ENCODE measurements at places on chromosomes 1 and 21.

DNA sequence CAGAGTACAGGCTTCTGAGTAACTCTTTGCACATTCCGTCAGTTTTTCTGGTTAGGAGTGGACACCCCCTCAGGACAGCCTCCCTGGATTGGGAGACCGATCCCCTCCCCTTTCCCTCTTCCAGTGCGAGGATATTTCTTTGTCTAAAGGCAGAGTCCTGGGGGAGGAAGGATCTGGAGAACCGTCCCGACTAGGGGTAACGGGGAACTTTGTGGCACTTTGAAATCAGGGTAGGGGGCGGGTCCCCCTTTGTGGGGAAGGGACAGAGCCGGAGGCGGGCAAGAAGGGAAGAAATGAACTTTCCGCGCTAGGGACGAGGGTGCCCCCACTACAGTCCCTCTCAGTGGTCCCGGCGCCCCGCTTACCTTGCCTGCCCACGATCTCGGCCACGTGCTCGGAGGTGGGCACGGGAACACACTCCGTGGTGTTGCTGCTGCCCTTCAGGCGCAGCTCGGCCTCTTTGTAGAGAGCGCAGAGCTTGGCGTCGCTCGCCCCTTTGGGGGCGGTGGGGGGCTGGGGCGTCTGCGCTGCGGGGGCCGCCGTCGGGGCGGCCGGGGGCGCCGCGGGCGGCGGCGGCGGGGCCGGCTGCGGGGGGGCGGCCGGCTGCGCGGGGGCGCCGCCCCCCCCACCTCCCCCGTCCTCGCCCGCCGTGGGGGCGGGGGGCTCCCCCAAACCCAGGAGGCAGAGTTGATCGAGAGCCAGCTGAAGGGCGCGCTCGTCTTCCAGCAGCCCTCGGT lies 917 bp downstream of the MEX3A start:
- DNase-seq = peak; percentile 26

DNA sequence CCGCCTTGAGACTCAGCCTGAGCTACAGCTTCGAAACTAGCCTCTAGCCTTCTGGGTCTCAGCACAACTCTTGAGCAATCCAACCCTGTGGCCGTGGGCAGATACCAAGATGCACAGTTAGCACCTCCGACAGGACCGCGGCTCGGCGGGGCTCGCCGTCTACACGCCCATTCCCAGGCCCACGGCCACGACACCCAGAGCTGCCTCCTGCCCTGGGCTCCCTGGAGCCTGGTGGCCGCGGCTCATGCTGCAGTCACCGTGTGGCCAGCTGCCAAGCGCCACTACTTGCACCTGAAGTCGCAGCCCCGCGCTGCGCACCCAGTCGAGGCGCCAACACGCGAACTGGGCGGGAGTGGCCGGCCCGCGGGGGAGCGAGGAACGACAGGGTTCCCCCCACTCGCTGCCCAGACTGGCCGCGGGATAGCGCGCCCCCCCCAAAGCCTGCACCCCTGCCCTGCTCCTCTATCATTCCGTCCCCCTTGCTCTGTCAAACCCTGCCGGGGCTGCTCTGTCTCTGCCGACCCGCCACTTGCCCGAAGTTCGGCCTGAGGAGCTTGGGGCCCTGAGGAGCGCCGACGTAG lies 729 bp upstream of the CDCA8 start:
- peak; percentile 36 for DNase-seq

DNA sequence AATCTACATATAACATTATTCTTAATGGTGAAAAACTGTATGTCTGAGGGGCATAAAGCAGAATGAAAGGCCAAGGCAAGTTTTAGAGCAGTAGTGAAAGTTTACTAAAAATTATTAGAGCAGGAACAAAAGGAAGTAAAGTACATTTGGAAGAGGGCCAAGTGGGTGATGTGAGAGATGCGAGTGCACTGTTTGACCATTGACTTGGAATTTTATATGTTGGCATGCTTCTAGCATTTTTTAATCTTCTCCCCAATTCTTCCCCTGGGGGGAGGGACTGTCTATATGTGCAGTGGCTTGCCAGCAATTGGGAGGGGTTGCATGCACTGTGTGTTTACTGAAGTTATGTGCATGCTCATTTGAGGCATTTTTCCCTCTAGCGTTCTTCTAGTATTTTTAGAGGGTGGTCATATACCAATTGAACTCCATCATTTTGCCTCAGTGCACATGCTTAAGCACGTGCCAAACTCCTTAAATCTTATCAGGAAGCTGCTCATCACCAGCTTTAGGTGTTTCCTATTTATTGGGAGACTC lies 36.1 kb upstream of the SLC5A9 start:
- DNase-seq = no peak

DNA sequence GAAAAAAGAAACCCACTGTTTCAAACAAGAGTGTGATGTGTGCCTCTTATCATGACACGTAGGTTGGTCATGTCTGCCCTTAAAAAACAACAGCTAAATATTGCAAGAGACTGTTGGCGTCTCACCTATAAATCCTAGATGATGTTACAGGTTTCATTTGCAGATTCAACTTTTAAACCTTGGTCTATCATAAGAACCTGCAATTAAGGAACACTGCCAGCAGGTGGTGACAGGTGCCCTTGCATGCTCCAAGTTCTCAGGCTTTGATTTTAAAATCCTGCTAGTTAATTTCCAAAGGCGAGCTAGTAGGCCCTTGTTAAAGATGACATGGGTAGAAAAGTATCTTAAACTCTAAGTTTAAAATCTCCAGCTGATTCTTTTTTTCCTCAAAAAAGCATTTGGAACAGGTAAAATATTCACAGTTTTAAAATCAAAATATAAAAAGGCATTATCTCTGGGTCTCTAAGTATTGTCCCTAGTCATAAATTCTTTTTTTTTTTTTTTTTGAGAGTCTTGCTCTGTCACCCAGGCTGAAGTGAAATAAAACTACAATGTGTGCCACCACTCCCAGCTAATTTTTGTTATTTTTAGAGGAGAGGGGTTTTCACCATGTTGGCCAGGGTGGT lies 39.1 kb downstream of the CLSTN1 start:
- peak; percentile 22 for DNase-seq

GRCh38 chr21:27759091-27759659 lies 792.3 kb upstream of the ADAMTS5 start:
- no peak for DNase-seq

- peak; percentile 52 for DNase-seq
These were observed 2.3 kb downstream of the H3-3A start for GRCh38 chr1:226064816-226065248.

- no peak for DNase-seq
These were observed 64.6 kb upstream of the TARDBP start for GRCh38 chr1:10947691-10948462.

- peak; percentile 65 for DNase-seq
These were observed 5.9 kb upstream of the SIPA1L2 start for GRCh38 chr1:232635778-232636356.

DNA sequence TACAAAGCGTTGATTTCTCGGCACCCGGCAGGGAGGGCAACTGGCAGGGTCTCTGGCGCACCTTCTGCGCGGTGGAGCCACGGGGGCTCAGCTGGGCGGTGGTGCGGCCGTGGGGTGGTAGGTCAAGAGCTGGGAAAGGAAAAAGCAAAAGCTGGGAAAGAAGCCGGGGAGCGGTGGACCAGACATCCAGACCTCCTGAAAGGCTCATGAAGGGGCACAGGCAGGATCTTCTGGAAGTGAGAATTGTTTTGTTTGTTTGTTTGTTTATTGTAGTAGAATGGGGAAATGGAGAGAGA lies 7.2 kb upstream of the RNU1-1 start:
- DNase-seq = no peak

DNA sequence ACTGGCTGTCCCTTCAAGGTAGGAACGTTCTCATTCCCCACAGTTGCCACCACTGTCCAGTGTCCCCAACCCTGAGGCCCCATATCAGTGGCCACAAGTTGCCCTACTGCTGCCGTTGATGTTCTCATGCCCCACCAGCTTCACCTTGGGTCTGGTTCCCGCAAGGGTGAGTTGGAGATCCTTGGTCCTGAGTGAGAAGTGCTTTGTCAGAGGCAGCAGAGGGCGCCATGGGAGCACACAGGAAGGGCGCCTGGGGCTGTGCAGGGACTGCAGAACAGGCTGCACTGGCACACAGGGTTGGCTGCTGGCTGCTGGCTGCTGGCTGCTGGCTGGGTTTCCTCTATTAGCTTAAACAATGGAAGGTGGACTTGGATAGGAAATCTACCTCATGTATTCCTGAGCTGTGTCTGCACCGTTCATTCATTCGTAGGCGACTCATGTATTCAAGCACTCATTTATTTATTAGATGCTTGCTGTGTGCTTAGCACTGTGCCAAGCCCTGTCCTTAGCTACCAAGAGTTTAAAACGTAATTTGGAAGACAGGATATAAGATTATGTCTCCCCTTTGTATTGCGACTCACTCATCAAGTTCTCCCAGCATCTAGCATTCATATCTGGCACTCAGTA lies 2.1 kb upstream of the S100A9 start:
- DNase-seq = peak; percentile 63

- no peak for DNase-seq
These were observed 392.7 kb downstream of the MATN1 start for GRCh38 chr1:30330644-30331043.

GRCh38 chr1:151143986-151144385 lies 2.4 kb downstream of the SEMA6C start:
- no peak for DNase-seq

DNA sequence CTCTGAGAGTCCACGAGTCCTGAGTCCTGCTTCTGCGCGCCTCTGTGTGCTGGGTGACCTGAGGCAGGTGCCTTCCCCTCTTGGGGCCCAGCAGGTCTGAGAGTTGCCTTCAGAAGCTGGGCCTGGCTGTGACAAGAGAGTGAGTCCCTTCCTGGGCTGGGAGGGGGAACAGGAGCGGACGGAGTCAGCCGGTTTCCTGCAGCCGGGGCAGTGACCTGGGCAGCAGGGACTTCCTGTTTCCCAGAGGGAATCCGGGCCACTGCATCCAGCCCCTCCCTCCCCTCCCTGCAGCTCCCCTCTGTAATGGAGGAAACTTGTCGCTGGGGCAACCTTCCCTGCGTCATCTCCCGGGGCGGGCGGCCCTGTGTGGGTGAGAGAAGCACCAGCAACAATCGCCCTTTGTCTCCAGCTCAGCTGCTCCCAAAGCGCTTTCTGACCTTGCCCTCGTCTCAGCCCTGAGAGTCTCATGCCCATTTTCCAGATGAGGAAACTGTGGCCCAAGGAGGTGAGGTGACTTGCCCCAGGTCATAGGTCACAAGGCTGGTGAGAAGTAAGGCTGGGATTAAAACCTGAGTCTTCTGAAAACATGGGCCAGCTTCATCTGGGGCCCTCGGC lies 61.1 kb downstream of the SDC3 start:
- peak; percentile 85 for DNase-seq

DNA sequence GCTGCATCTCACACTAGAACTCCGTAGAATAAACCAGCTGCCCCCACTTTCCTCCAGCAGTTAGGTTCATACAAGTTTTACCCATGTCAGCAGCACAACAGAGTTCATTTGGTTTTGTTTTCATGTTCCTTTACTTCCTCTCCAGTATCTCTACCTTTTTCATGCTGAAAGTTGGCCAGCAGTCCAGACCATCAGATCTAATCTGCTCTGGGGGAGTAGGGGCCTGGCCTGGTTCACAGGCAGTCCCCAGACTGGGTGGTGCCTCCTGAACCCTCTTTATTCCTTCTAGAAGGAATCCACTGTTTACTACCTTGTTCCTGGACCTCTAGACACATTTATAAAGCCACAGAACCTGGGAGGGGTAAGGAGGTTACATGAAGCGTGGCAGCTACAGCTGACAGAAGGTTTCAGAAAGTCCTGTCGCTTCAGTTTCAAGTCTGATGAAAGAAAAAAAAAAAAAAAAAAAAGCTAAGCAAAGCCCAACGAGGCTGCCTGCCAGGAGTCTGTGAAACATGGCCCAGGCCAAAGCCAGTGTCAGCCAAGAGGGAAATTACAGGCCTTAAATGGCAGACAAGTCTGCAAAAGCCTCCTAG lies 184.6 kb upstream of the JUN start:
- no peak for DNase-seq

- DNase-seq = peak; percentile 26
These were observed 21.8 kb downstream of the EXOC8 start for GRCh38 chr1:231315887-231316286.

GRCh38 chr1:209787551-209787950 lies 3.2 kb upstream of the C1orf74 start:
- DNase-seq = no peak

GRCh38 chr1:29708796-29709703 lies 472.7 kb downstream of the PTPRU start:
- peak; percentile 2 for DNase-seq
